ENCODE measurements at places on chromosomes 1 and 21.

DNA sequence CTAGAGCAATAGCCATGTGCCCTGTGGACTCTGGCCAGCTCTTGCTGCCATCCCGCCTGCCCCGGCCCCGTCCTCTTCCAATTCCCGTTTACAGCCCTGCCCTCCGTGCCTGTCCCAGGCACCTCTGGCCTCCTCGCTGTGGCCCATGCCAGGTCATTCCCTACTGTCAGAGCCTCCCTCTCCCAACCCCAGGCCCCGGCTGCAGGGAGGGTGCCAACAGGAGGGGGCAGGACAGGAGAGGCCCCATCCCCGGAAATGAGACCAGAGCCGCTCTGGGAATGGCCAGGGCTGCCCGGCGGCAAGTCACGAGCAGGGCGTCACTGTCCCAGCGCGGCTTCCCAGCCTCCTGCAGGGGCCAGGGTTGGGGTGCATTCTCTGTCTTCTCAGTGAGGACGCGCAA lies 23.5 kb upstream of the TSPEAR start:
- DNase-seq: no peak

GRCh38 chr1:236608930-236609726 lies 4.8 kb upstream of the HEATR1 start:
- no peak for DNase-seq

DNA sequence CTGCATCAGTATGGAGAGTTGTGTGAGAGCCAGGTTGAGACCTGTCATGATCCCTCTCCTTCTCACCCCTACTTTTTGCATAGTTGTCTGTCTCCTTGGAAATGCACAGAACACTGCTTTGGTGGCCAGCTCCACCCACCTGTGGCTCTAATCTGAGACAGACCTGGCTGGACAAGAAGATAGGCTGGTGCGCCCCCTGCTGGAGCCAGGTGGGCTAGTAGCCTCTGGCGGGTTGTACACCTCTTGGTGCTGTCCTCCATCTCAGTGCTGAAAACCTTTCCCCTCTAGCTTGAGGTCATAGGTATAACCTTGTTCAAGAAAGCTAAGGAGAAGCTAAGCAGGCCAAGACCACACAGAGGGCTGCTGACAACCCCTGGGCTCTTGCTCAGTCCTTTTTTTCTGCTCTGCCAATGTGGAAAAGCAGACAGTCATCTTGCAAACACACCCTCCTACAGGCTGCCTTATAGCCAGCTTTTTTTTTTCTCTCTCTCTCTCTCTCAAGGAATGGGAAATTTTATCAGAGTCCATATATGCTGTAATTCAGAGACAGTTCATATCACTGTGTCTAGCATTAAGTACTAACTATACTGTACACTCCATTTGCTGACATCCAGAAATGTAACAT lies 58.8 kb upstream of the SPATA6 start:
- no peak for DNase-seq

DNA sequence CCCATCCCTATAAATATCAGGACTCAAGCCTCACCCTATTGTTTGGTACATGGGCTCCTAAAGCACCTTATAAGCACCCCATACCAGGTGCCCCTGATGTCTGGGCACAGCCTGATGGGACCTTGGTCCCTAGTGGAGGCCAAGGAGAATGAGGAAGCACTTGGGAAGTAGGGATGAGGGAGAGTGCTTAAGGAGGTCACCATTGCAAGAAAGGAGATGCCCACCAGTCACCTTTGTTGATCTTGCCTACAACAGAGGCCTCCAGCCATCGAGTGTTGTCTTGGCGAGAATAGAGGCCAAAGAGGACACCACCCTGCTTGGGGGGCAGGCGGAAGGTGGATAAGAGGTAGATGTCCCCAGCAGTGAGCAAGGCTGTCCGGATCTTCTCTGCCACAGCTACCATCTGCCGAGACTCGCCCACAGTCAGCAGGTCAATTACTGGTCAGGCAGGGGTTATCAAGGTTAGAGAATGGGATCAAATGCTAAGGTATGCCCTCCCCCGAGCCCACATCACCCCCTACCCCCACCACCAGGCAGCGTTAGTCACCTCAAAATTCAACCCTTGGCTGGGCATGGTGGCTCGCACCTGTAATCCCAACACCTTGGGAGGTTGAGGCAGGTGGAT lies 1.6 kb downstream of the THBS3 start:
- no peak for DNase-seq

GRCh38 chr1:6104631-6105030 lies 58.9 kb downstream of the KCNAB2 start:
- no peak for DNase-seq

DNA sequence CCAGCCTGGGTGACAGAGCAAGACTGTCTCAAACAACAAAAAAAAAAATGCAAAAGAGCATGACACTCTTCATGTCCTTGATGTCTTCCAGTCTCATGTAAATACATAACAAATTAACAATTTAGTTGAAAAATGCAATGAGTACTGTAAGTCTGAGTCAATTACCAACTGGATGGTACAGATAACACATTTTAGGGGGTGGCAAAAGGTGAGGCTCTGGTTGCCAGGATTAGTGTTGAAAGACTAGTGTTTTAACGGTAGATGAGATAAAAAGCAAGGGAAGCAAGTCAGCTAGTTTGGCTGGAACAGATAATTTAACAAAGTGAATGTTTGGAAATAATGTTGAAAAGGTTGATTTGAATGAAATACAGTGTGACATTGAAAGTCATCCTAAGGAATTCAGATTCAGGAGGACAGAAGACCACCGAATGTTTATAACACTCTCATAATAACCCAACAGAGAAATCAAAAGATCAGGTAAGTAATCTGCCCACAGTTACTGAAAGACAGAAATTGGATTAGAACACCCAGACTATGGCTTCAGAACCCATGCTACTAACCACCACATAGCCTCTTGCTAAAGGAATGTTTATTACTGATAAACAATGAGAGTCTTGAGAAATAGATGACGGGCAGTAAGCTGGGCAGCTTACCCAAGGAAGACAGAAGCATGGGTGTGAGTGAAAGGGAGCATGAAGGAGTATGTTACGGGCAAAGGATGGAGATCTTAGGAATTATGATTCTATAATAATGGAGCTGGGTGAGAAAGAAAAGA lies 312.4 kb downstream of the HMCN1 start:
- no peak for DNase-seq

- no peak for DNase-seq
Measured at GRCh38 chr1:196105901-196106300, 502.3 kb downstream of the KCNT2 start.

DNA sequence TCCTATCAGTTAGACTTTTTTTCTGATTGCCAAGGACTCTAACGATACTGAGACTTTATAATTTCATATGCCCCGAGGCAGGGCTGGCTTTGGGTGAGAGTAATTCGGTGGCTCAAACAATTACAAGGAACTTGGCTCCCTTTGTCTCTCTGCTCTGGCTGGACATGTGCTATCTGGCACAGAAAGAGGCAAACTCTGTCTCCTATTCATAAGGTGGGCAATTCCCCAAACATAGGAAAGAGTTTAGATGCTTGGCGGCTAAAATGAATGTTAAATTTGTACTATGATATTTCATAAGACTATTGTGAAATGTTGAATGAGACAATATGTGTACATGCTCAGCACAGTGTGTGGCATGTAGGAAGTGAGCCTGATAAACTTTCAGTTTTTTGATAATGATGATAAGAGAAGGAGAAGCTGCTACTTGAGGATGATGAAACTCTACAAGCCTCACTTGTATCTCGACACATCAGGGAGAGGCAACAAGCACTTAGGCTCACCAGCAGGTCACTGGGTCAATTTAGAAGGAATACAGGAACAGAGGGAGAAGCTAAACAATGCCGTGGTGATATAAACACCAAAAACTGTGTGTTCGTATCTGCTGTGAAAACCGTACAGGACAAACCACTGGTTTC lies 12.6 kb upstream of the NTPCR start:
- no peak for DNase-seq
